ENCODE measurements at places on chromosomes 13 and 19.

DNA sequence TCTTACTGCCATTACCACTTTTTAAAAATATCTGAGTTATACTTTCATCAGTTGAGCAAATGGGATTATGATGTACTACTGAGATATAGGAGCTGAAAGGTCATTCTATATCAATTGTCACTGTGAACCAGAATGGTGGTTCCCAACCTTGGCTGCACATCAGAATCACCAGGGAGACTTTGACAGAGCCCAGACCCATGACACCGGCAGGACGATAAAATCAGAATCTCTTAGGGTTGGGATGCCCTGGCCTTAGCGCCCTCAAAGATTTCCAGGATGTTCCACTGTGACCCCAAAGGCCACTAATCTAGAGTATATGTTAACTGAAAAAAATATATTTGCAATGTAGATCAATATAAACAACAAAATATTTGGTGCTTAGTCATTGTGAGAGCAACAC lies 355.1 kb downstream of the LIG4 start:
- DNase-seq, result no peak

DNA sequence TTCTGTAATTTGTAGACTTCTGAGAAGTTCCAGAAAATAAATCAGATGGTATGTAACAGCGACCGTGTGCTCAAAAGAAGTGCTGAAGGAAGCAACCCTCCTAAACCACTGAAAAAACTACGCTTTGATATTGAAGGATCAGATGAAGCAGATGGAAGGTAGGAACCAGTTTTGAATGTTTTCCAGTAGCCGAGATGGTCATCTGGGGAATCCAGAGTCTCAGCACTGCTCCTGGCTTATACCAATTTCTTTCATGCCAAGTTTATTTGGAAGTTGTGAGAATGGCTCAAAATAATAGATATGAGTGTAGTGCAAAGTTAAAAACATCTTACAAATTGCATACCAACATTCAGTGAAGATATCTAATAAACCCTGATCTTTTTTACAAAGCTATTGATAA lies 56.2 kb downstream of the RCBTB2 start:
- no peak for DNase-seq

GRCh38 chr13:40341096-40341471 lies 325.4 kb downstream of the FOXO1 start:
- DNase-seq, result no peak

- no peak for DNase-seq
Observed at GRCh38 chr13:40206241-40207000, 460.0 kb downstream of the FOXO1 start.

DNA sequence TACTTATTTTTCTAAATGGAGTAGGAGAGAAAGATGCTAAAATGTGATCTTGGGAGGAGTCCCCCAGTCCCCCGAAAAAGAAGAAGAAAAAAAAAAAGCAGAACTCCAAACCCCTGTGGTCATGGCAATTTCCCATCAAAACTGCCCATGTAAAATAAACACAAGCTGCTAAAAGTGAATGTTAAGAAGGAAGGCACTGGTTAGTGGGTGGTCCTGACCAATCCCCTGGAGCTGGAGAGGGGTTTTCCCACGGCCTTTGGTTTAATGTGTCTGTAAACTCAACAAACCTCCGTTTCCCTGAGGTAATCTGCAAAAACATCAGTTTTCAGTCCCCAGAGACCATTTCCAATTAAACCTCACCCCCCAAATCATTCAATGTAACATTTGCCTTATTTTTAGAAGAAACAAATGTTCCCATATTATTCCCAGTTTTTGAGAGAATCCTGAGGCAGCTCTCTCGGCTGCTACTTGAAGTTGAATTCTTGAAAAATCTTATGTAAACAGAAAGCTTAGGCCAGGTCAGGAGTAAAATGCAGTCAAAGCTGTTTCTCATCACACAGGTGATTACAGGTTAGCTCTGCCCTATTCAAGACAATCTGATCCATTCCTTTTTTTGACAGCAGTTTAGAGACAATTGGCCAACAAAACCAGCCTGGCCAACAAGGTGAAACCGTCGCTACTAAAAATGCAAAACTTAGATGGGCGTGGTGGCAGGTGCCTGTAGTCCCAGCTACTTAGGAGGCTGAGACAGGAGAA lies 17.0 kb downstream of the RAB3D start:
- no peak for DNase-seq

GRCh38 chr13:97895383-97895782 lies 58.1 kb upstream of the IPO5 start:
- no peak for DNase-seq

- no peak for DNase-seq
Observed at GRCh38 chr13:24167666-24168391, 7.3 kb downstream of the SPATA13 start.

DNA sequence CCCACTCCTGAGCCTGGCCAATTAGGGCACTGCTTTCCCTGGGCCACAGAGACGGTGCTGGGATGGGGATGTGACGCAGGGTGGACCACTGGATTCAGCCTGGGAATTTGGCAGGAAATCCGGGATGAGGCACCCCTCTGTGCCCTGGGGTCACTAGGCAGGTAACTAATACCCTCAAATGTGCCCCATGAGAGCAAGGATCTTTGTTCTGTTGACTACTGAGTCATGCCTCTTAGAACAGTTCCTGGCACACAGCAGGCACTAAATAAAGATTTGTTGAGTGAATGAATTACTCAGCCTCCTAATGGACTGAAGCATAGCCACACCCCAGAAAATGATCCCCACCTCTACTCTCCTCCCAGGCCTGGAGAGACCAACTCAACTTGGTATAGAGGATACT lies 15.9 kb downstream of the OPA3 start:
- DNase-seq, result no peak

DNA sequence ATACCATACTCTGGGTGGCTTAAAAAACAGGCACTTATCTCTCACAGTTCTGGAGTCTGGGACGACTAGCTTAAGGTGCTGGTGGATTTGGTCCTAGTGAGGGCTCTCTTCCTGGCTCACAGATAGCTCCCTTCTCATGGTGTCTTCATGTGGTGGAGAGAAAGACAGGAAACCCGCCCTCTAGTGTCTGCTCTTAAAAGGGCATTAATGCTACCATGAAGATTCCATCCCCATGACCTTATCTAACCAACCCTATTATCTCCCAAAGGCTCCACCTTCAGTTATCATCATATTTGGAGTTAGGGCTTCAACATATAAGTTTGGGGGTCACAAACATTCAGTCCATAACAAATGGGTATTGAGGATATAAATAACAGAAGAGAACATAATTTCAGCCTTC lies 139.4 kb downstream of the HS6ST3 start:
- DNase-seq, result no peak

DNA sequence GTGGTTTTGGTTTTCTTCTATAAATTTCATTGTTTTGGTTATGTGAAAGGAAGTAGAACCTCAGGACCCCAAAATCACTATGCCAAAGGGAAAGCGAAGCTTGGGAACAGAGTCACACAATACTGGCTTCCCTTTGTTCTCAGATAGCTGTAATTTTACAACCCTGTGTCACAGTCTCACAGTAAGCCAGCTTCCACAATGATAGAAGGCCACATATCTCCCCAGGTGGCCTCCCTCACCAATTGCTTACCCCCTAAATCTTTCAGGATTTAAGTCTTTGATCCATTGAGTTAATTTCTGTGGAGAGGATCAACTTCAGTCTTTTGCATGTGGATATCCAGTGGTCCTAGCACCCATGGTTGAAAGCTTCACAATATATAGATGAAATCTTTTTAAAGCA lies 58.7 kb downstream of the SLC15A1 start:
- DNase-seq, result no peak

DNA sequence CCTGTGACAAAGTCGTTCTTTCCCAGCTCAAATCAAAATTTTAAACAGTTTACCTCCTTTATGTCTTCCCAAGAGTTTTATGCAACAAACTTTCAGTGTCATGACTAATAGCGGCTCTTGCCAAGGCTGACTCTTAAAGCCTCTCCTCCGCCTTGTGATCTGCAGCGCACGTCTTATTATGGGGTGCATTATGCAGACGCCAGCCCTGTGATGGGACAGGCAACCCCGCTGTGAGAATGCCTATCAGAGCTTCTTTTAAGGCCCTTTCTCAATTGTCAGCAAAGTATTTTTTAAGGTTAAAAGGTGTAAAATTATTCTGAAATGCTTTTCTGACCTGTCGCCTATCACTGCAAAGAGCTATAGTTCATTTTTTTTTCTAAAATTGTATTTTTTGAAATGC lies 152.8 kb downstream of the SOX1 start:
- no peak for DNase-seq

GRCh38 chr13:94272038-94272437 lies 207.4 kb downstream of the DCT start:
- DNase-seq, result no peak

DNA sequence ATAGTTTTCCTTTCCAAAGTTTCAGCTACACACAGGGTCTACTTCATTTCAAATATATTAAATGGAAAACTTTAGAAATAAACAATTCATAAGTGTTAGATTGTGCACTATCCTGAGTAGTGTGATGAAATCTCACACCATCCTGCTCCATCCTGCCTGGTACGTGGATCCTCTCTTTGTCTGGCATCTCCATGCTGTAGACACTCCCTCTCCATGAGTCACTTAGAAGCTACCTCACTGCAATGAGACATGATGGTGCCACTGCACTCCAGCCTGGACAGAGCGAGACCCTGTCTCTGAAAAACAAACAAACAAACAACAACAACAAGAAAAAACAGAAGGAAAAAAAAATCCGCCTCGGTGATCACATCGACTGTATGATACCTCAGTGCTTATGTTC lies 191.8 kb downstream of the PCCA start:
- DNase-seq, result no peak

DNA sequence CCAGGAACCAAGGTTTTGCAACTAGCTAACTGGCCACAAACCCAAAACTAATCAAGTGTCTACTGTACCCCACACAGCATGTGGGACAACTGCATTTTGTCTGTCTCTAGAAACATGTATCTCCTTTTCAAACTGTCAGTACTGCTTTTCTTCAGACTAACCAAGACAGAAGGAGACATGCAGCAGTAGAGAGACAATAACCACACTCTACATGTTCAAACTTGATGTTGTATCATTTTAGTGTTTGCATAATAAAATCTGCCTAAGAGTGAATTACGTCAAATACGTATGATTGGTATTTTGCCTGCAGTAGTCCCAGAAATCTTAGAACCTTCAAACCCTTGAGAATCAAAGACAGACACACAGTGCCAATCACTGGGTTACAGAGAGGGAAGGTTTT lies 22.0 kb upstream of the FREM2 start:
- DNase-seq, result no peak

- no peak for DNase-seq
Observed at GRCh38 chr13:106562301-106562700, 5.6 kb downstream of the ARGLU1 start.

All from sigmoid colon (tissue), 7 donors.